Stimulated activated CD4-positive, alpha-beta T cell treated with anti-CD3 and anti-CD28 coated beads, Interleukin-2, amount 100 ng/mL, for 4 hours (primary cell): ENCODE measurements at places on chromosomes 16 and 17.

DNA sequence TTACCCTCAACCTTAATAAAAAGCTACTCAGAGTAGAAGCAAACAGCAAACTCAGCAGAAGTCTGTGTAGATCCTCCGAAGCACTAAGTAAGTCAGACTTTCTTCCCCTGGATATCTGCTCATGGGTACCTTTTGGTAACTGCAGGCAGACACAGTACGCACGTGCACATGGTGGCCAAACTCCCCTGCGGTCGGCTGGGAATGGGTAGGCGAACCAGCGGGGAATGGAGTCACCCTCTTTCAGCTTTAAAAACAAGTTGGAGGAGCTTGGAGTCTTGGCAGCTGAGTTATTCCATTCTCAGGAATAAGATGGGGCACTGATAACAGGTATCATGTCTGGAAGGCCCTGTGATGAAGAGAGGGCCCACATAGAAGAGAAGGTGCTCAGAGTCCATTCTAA is 16.3 kb downstream of the CYB561 start:
- no peak for DNase-seq

DNA sequence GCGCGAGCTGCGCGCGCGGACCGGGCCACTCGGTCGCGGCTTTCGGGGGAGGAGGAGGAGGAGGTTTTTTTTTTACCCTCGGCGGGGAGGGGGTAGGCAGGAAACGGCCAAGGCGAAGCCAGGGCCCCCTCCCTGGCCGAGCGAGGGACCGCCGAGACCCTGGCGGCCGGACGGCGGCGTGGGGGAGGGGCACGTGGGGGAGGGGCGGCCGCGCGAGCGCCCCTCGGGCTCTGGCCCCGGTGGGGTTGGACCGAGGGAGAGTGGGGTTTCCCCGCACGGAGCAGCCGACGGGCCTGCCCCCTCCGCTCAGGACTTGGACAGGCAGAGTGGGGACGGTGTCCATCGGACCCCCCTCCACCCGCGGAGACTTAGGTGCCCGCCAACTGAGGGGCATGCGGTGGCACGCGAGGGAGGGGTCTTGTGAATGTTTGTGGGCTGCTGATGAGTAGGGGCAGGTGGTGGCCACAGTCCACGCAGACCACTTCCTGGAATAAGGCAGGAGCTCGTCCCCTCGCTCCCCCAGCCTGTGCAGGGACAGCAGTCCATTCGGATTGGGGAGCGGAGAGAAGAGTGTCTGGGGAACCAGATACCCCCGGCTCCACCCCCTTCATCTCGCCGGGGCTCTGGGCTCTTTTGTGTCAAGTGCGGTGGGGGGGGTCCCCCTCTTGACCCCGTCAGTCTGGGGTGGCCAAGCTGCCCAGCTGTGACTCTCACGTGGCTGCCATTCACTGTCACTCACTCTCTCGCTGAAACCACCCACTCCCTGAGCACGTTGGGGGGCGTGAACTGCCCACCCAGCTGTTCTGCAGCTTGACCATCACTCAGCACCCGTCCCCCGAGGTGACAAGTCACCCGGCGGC is 3.0 kb upstream of the CHD3 start:
- DNase-seq: no peak

DNA sequence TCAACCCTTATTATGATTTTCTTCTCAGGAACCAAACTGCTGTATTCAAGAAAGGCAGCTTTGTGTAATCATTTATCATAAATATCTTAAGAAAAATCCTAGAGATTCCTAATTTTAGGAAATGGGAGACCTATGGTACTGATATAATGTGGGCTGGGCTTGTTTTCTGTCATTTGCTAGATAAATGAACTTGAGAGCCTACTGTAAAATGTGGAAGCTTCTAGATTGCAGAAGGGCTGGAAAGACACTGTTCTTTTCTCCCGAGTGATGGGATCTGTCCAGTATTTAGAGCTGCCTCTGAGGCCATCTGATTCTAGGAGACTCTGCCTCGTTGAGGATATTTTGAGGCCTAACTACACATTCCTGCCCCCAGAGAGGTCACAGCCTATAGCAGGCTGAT is 19.9 kb upstream of the STH start:
- no peak for DNase-seq

DNA sequence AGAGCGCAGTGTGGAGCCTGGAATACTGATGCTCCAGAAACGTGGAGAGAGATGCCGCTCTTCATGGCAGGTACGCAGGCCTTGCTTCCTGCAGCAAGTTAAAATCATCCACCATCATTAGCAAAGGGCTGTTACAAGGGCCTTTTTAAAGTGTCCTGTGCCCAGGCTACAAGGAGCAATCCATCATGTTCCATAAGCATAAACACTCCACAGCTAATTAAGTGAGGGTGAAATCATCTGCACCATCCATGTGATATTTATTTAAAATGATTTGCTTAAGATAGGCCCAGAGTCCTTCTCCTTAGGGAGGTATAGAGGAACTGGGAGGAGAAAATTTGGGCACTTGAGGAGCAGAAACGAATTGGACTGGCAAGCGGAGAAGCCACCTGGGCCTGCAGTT is 372.1 kb downstream of the XYLT1 start:
- no peak for DNase-seq

DNA sequence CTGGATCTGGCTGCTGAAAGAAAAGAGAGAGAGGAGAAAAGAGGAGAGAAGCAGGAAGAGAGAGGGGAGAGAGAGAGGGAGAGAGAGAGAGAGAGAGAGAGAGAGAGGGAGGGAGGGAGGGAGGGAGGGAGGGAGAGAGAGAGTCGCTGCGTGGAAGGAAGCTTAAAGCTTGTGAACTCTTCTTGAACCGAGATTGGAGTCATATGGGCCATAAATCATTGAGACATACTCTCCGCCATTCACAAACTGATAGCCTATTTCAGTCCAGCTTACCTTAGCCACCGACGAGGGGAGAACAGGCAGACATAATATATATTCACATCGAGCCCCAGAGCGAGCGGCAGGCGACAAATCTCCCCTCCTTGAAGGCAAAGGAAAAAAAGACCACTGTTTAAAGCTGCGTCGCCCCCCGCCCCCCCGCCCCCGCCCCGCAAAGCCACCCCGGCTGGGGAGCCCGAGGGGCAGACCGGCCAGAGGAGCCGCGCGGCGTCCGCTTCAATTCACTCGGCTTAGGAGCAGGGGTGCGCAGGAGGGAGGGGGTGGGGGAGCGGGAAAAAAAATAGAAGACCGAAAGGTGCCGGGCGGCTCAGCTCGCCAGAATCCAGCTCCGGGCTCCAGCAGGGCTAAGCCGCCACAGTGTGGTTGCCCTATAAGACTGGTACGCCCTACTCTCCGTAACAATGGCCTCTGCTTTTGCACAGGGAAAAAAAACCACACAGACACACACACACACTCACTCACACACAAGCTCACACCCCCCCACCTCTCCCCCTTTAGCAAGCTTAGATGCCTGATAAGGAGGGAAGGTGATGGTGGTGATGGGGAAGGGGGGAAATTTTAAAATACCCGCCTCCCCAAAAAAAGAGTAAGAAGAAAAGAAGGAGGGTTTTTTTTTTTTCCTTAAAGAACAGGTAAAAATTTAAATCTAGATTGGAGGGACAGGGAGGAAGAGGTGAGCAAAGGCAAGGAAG is 10.6 kb upstream of the HOXB2 start:
- no peak for DNase-seq

DNA sequence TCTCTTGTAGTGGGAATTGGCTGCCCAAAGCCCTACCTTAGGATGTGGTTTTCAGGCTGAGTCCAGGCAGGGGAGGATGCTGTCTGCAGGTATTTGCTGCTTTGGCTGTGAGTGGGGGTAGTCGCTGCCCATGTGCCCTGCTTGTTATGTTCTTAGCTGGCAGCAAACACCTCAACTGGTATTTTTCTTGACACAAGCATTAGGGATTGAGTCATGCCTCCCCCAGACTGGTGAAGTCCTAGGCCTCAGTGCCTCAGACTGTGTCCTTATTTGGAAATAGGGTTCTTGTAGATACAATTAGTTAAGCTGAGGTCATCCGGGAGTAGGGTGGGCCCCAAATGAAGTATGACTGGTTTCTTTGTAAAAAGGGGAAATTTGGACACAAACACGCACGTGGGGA is 808.3 kb upstream of the EEF2KMT start:
- DNase-seq: no peak

- no peak for DNase-seq
These were observed 367.1 kb downstream of the SOX9 start for GRCh38 chr17:72487731-72488494.

- DNase-seq: peak; percentile 77
These were observed 62.4 kb downstream of the BAIAP2 start for GRCh38 chr17:81097134-81097942.

GRCh38 chr16:29951625-29952365 is 10.1 kb upstream of the TMEM219 start:
- DNase-seq: no peak

DNA sequence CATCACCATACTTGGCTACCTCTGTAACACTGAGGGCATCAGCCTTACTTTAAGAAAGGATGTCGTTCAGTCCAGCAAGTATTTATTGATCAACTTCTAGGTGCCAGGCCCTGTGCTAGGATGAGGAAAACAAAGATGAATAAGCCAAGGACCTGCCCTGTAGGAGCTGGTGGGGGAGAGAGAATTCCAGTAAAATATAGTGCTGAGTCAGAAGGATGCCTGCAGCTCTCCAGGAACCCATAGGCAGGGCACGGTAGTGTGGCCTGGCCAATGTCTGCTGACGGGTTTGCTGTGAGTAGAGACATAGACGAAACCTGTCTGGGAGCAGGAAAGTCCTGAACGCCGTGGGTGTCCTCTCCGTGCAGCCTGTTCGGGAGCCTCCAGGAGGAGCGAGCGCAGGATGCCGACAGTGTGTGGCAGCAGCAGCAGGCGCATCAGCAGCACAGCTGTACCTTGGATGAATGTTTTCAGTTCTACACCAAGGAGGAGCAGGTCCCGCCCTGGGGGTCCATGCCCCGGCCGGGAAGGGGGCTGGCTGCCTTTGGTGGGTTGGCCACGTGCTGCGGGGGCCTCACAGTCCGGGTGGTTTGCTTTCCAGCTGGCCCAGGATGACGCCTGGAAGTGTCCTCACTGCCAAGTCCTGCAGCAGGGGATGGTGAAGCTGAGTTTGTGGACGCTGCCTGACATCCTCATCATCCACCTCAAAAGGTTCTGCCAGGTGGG is 55.6 kb downstream of the USP43 start:
- no peak for DNase-seq

- peak; percentile 60 for DNase-seq
These were observed at the start of gene CENPV for GRCh38 chr17:16353317-16354174. Gene CENPV, minus strand, starts transcription at chr17:16353469. Its CDS starts 33 bp downstream, at chr17:16353436.

GRCh38 chr17:82965371-82965770 is 114.0 kb upstream of the METRNL start:
- no peak for DNase-seq

DNA sequence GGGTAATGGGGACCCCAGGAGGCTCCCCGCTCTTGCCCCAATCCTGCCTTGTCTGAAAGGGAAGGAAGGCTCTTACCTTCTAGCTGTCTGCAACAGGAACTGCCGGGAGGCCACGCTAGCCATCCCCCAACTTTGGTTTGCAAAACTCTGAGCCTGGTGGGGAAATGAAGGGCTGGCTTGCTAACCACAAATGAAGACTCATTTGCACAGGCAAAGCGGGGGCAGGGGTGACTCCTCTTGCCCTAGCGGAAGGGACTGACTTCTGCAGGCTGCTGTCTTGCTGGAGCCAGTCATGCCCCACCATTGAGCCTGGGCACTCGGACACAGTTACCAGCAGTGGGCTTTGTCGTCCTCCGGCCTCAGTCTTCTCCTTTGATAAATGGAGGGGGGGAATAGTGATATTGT is 52.6 kb downstream of the PLCG2 start:
- DNase-seq: no peak

- no peak for DNase-seq
These were observed 3.6 kb downstream of the ESRP2 start for GRCh38 chr16:68232335-68232734.

GRCh38 chr17:43528988-43529814 is 16.9 kb downstream of the ETV4 start:
- no peak for DNase-seq

- no peak for DNase-seq
These were observed 130.1 kb downstream of the SPACA3 start for GRCh38 chr17:33121756-33122155.

- no peak for DNase-seq
These were observed 21.5 kb upstream of the PSMD7 start for GRCh38 chr16:74275031-74275636.

GRCh38 chr17:80063830-80064585 is 27.6 kb downstream of the CCDC40 start:
- no peak for DNase-seq

GRCh38 chr16:87948735-87949070 is 2.5 kb upstream of the BANP start:
- no peak for DNase-seq

DNA sequence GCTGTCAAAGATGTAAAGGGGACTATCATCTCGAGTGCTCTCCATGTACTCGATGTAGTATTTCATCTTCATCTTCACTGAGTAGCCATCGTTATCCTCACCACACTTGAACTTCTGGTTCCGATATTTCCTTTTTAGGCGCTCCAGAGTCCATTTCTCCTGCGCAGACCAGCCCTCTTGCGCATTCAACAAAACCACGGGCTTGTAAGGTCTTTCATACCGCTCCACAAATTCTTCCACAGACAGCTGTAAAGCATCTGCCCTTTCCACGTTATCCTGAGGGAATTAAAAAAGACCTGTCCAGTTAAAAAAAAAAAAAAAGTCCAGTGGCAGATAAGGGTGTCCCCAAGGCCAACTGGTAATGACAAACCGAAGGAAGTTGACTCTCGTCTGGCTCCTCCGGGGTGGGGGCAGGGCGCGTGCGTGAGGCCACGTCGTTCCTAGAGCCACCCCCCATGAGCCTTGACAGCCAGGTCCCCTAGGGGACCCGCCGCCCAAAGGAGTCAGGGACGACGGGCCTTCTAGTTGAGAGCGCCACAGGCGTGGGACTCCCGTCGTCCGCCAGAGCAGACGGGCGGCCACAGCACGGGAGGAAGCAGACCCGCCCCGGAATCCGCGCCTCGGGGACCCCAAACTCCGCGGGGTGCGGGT is 701 bp downstream of the JMJD6 start:
- peak; percentile 58 for DNase-seq

DNA sequence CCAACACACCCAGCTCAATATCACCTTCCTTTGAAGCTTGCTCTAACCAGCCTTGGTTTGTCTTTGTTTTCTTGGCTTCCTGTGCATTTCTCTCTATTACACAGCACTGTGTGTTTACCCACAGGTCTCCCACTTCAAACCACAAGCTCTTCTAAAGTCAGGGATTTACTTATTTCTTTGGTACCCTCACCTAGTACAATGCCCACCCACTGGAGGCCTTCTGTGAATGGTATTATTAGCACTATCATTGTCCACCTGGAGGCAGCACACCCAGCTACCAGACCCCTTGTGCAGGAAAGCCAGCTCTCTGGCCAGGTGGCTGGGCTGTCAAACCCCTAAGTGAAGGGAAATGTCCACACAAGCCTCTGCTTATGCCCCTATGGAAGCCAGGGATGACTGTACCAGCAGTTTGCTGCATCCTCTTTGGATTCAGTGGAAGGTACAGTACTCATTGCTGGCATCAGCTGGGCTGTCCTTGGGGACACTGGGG is 9.4 kb upstream of the TOP2A start:
- no peak for DNase-seq
